ENCODE measurements at places on chromosomes 11 and 22. TPM values are rescaled to one million over a fixed set of nuclear protein-coding genes. Genes with fewer than 3 reads are reported as not detected.

Gene PNPLA5
- total RNA-seq = not detected

Gene ABCG4
- total RNA-seq = 0.31 TPM

Gene GTSE1
- 5.5 TPM for total RNA-seq

Gene OR51A7
- not detected for total RNA-seq

Gene TMA7B
- not detected for total RNA-seq

Gene P4HA3
- 1.8 TPM for total RNA-seq

Gene NDUFC2
- 135 TPM for total RNA-seq

Gene ME3
- total RNA-seq = 18.2 TPM

Gene PPP2R5B
- total RNA-seq = 6.1 TPM

Gene RIN1
- 7.1 TPM for total RNA-seq

Gene LINC01488
- not detected for total RNA-seq

Gene CWC15
- total RNA-seq = 53.6 TPM

Gene MRPL48
- 19.8 TPM for total RNA-seq

Gene PPP1R14B
- 82.5 TPM for total RNA-seq

Gene SLC43A3
- total RNA-seq = 49.4 TPM

Gene MYOD1
- total RNA-seq = 31.8 TPM

Gene MPEG1
- 7.5 TPM for total RNA-seq
